Sigmoid colon (tissue), 7 donors: ENCODE measurements at places on chromosomes 5 and 9. TPM values are rescaled to one million over a fixed set of nuclear protein-coding genes. Genes with fewer than 3 reads are reported as not detected.

The ORM2 gene
- total RNA-seq = not detected

GRCh38 chr9:81182431-81182830 is 506.9 kb downstream of the TLE1 start:
- DNase-seq = no peak

The DMGDH gene
- 1.8 TPM for total RNA-seq

GRCh38 chr9:29214154-29214689 is 1640.9 kb upstream of the C9orf72 start:
- DNase-seq = no peak

DNA sequence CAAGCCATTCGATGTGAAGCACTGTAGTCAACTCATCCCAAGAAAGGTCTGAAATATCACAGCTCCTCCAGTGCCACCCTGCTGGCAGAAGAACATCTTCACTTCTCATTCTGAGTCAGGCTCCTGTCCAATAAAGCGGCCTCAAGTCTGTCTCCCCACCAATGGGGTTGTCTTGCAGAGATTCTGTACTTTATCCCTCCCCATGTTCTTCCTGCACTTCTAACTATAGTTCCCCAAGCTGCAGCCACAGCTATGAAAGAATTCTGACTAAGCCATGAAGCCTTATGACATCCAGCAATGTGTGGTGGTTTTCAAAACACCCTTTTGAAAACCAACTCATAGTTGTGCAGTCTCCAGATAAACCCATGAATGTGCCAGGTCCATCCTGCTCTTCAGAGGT is 6.8 kb downstream of the MACROH2A1 start:
- no peak for DNase-seq
